HS-5 (cell line): ENCODE measurements at places on chromosomes 2 and 18.

- peak; percentile 28 for DNase-seq
Measured at GRCh38 chr2:70357684-70358071, 55.8 kb upstream of the FAM136A start.

GRCh38 chr18:77530732-77531131 lies 281.1 kb downstream of the GALR1 start:
- DNase-seq, result no peak

- no peak for DNase-seq
Measured at GRCh38 chr2:55235724-55236538, 3.4 kb downstream of the RPS27A start.

DNA sequence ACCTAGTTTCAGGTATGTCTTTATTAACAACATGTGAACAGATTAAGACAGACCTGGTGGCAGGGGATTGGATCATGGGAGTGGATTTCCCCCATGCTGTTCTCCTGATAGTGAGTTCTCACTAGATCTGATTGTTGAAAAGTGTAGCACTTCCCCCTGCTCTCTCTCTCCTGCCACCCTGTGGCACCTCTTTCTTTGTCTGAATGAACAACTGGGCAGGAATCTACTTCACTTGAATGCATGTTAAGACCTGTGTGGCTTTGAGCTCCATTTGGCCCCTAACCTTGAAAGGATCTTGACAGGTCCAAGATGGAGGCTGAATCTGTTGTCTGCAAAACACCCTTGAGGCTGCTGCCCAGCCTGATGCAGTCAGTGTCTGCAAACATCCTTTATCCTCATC lies 194.4 kb downstream of the RNF144A start:
- DNase-seq, result no peak

DNA sequence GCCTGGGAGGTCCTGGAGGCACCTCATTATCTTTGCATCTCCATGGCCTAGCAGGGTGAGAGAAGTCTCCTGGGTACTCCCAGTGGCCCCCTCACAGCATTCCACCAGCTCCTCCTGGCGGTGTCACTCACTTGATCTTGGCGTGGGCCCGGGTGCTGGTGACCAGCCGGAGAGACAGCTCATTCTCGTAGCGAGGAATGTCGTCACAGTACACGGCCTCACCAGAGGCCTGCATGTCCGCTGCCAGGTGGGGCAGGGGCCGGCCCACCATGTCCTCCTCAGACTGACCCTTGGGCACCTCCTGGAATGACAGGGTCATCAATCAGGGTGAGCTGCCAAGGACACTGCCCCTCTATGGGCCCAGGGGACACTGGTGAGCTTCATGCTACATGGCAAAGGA lies 42.4 kb downstream of the XDH start:
- no peak for DNase-seq

DNA sequence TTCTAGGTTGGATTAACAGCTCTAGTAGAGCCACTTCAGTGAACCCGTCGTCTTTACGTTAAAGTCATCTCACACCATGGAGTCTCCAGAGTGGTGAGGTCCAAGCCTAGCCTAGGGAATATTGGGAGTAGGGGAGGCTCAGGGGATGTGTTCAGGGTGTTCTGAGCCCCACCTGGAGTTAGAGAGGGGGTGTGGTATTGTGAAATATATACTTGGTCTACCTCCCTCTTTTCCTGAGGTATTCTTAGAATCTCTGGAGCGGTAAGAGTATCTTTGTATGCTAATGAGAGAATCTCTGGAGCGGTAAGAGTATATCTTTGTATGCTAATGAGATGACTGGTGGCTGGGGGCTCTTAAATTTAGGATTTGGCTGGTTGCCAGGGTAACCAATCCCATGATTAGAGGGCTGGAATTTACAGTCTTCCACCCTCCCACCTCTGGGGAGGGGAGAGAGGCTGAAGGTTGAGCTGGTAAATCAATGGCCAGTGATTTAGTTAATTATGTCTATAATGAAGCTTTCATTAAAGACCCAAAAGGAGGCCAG lies 69.5 kb downstream of the INPP4A start:
- DNase-seq, result no peak

GRCh38 chr2:162232027-162232426 lies 11.2 kb downstream of the FAP start:
- DNase-seq, result no peak
